ENCODE measurements at places on chromosomes 7 and 10. TPM values are rescaled to one million over a fixed set of nuclear protein-coding genes. Genes with fewer than 3 reads are reported as not detected.

CDNF gene
- total RNA-seq: 2.9 TPM

RET gene
- 49.9 TPM for total RNA-seq

STEAP1B gene
- total RNA-seq: 2.2 TPM

ALDH18A1 gene
- 75.7 TPM for total RNA-seq

TAS2R41 gene
- not detected for total RNA-seq

FKBP6 gene
- total RNA-seq: not detected

SNCG gene
- 169 TPM for total RNA-seq

CALHM1 gene
- total RNA-seq: 0.20 TPM

LRRN3 gene
- 39.6 TPM for total RNA-seq

GNAT3 gene
- total RNA-seq: not detected

MEIG1 gene
- total RNA-seq: not detected

AGBL3 gene
- total RNA-seq: 5.9 TPM

PIK3AP1 gene
- 4.3 TPM for total RNA-seq

AKR1C2 gene
- 33.4 TPM for total RNA-seq

NCF1 gene
- total RNA-seq: 2.8 TPM

GIMAP5 gene
- 8.6 TPM for total RNA-seq

BUB3 gene
- total RNA-seq: 125 TPM

SPRN gene
- total RNA-seq: 6.1 TPM

NUTM2E gene
- 0.79 TPM for total RNA-seq

NUTM2D gene
- total RNA-seq: 3.6 TPM

PON3 gene
- 4.0 TPM for total RNA-seq

KLHL7 gene
- total RNA-seq: 53.6 TPM

STK31 gene
- 2.0 TPM for total RNA-seq

RNLS gene
- 16.1 TPM for total RNA-seq

KLHDC10 gene
- total RNA-seq: 77.3 TPM

SMNDC1 gene
- 14.2 TPM for total RNA-seq

GIMAP6 gene
- total RNA-seq: 24.8 TPM

HHEX gene
- total RNA-seq: 6.8 TPM

MYPN gene
- 0.10 TPM for total RNA-seq

MYOF gene
- total RNA-seq: 45.8 TPM

SRRM3 gene
- 7.8 TPM for total RNA-seq

PSMC2 gene
- total RNA-seq: 153 TPM

CTTNBP2 gene
- total RNA-seq: 28.8 TPM

FAM131B gene
- total RNA-seq: 26.7 TPM

SLC4A2 gene
- 27.5 TPM for total RNA-seq

UBE2D1 gene
- 12.0 TPM for total RNA-seq

CPED1 gene
- 26.5 TPM for total RNA-seq

PAXIP1 gene
- total RNA-seq: 10.1 TPM

LIPF gene
- not detected for total RNA-seq

PGAM2 gene
- 3.5 TPM for total RNA-seq

FLNC gene
- total RNA-seq: 125 TPM

LRMDA gene
- total RNA-seq: 9.9 TPM

ABCB4 gene
- 2.7 TPM for total RNA-seq

AGAP5 gene
- 10.1 TPM for total RNA-seq

KIF5B gene
- total RNA-seq: 103 TPM

SH3PXD2A gene
- total RNA-seq: 41.2 TPM

TRDMT1 gene
- 34.1 TPM for total RNA-seq

OGDHL gene
- total RNA-seq: 23.3 TPM

All from spinal cord (tissue), 10 donors.